Kasumi-1 (cell line): ENCODE measurements at places on chromosomes 1 and 21.

DNA sequence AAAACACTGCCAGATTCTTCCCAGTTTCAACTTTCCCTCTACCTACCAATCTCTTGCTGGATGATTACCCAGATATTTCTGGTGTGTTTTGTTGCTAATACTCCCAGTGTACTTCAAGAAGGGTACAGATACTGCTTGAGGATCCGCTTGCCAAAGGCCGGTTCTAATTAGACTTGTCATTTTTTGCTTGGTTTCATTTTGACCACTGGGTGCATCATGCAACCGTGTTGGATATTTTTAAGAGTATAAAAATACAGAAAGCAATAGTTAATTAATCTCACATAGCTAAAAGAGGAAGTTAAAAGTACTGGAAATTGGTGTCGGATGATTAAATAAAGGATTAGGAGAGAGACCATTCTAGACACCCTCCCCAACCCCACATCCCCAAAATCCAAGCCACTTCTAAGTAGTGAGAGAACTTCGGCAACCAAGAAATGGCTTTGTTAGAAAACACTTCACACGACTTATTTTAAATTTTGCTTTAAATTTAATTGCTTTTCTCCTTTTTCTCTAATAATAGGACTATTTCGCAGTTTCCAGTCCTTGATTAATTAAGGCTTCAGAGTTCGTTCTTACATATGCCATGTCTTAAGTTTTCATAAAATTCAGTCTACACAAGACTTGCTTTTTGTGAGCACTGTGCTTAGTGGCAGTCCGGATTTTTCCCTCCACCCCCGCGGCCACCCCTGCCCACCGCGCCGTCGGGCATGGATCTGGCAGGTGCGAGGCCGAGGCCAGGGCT is 2.5 kb upstream of the CDKN2C start:
- peak; percentile 58 for DNase-seq

DNA sequence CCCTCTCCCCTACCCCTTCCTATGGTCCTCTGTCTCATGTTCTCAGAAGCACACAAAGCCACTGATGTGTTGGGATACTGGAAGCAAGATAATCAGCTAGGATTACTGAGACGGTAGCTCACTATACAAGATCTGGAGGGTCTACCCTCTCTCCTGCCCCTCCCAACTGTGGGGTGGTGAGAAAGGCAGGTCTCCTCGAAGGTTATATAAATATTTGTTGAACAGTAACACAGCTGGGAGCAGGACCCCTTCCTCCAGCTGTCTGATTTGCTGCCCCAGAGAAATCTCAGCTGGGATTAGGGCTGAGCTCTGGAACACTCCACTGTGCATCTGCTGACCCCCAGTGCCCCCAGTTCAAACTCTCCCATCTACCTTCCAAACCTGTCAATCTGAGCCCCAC is 94.2 kb upstream of the IPO9 start:
- no peak for DNase-seq

DNA sequence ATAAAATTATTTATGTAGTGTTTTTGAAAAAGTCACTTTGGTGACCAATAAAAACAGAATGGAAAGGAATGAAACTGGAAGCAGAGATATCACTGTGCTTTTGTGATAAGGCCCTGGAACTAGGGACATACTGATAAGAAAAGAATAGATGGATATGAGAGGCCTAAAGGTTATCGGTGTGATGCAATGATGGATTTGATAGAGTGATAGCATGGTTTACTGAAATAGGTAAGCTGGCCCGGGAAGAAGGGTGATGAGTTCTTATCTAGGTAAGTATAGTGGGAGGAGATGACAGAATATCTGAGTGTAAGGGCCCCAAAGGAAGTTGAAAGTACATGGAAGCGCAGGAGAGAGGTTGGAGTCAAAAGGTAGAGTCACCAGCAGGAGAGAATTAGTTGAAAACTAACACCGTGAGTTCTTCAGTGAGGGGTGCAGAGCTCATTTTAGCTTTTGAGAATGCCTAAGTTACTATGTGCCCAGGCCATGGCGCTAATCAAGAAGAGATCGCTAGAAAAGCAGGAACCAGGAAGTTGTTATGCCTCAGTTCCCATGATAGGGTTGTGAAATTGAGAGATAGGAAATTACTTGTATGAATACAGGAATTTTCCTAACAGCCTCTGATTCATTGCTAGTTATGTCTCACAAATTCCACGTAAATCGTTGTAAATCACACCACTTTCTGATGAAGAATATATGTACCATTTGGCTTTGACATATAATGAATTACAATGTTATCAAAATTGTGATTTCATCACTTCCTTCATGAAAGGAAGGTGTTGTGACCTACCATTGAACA is 115.3 kb downstream of the PLA2G4A start:
- DNase-seq, result no peak

GRCh38 chr1:58709540-58710175 is 9.8 kb upstream of the MYSM1 start:
- DNase-seq, result no peak

DNA sequence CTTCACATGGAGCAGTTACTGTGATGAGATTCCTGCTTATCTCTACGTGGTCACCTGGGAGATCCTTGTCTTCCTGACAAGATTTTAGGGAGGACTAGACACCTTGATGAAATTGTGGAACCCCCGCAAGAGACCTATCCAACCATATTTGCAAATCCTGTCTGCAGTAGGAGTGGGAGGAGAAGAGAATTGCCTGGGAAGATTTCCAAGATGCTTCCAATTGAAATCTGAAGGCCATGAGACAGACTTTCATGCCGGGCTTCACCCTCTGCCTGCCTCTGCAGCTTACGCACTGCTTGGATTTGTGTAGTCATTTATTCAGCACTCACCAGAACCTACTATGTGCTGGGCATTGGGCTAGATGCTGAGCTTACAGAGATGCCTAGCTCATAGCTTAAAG is 106.6 kb downstream of the OMA1 start:
- DNase-seq, result no peak

DNA sequence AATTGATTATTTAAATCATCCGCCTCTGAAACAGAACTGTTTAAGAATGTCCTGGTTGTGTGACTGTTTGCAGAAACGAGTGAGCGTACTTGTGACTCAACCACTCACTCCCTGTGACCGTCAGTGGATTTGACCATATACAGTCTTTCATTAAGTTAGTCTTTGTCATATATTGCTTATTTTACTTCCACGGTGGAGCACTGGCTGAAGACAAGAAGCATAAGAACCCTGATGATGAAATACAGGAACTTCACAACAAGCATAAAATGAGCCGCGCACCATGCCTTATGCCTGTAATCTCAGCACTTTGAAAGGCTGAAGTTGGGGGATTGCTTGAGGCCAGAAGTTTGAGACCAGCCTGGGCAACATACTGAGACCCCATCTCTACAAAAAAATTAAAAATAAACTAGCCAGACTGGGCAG is 194.0 kb downstream of the TOMM20 start:
- DNase-seq, result no peak

DNA sequence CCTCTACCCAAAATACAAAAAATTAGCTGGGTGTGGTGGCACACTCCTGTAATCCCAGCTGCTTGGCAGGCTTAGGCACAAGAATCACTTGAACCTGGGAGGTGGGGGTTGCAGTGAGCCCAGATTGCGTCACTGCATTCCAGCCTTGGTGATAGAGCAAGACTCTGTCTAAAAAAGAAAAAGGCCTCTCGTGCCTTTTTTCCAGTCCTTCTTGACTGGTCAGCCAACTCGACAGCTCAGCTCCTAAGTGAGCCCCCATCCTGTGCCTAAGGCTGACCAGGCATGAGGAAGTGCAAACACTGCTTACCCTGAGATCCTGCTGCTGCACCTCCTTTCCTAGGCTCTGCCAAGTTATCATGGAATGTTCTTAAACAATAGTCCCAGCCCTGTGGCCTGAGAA is 10.1 kb upstream of the PROK1 start:
- no peak for DNase-seq

GRCh38 chr1:243786531-243786930 is 63.5 kb downstream of the AKT3 start:
- DNase-seq, result no peak

GRCh38 chr1:2239013-2239370 is 10.9 kb downstream of the SKI start:
- no peak for DNase-seq

DNA sequence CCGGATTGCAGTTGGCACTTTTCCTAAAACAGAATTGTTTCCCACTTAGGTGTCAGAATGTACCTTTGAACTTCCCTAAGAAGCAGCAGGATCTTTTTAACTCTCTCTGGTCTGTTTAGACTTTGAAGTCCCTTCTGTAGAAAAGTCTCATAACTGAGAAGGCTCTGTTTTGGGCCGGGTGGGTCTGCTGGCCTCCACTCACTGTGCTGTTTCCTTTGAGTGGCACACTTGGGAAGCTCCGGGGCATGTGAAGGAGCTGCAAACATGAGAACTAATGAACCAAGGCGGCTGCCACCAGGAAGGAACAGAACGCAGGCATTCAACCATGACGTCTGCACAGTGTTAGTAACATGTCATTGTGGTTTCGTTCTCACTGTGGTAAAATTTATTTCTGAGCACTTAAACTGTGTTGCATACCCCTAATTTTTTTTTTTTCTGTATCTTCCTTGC is 19.5 kb upstream of the NCMAP start:
- DNase-seq, result no peak

GRCh38 chr1:184820218-184820750 is 65.6 kb upstream of the EDEM3 start:
- no peak for DNase-seq

- no peak for DNase-seq
These were observed 171.7 kb downstream of the KCNJ6 start for GRCh38 chr21:37744551-37744950.

DNA sequence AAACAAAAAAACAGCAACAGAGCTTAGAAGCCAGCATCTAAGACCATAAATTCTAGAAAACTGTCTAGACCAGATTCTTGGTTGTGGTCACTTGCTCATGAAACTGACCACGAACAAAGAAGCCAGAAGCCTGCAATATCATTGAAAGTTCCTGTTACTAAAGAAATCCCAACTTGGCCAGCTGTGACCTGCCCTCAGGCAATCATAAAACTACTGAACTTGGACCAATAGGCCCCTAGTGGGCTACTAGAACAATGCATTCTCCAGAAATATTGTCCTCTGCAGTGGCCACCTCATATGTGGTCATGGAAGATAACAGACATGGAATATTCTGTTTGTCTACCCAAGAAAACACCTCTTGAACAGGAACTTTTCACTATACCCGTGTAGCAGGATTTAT is 87.7 kb downstream of the SPATA17 start:
- peak; percentile 3 for DNase-seq

DNA sequence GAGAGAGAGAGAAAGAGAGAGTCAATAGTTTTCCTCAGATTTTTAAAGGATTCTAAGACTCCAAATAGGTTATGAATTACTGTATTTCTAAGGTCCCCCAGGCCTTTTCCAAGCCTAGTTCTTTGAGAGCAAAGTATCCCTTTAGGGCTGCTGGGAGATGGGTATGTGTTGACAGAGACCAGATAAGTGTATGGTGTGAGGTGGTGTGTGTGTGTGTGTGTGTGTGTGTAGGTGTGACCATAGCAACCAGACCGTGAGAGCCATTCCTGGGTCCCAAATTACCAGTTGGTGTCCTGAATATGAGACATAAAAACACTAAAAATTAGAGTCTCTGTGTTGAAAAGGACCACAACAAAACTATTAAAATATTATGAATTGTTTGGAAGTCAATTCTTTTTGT is 41.7 kb upstream of the DNAJC6 start:
- DNase-seq, result no peak

GRCh38 chr21:45766501-45766900 is 123.0 kb downstream of the PCBP3 start:
- DNase-seq, result no peak

DNA sequence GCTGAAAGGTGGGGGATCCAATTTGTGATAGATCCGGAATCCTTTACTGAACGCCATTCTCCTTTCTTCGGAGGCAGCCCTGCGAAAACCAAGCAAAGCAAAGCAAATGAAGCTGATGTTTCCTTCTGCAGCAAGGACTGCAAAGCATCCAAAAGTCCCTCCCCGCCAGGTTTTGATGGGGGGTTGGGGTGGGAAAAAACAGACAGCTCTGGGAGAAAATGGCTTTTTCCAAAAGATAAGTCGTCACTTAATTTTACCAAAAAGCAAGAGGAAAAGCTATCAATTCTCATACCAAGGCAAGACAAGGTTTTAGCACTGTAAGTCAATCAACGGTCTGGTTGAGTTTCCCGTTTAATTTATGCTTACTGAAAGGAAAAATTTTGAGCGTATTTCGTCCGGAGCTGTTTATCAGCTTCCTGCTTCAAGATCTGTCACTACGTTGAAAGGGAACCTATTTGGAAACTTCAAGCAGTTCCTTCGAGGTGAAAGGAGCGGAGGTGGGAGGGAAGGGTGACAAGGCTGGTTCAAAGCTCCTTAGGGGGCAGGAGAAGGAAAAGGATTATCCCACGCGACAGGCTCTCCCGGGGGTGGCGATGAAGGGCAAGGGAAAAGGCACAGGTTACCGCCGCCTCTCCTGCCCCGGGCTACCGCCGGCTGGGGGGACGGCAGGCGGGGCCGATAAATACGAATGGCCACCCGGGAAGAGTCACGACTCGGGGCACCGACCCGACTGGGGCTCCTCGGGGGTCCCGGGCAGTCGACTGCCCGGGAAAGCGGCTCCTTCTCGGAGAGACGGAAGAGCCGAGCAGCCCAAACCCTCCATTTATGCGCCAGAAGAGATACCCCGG is 750 bp downstream of the SYNJ1 start:
- peak; percentile 52 for DNase-seq

- DNase-seq, result no peak
These were observed 20.4 kb downstream of the PTGFRN start for GRCh38 chr1:116929961-116930592.

GRCh38 chr1:110616587-110616986 is 10.4 kb upstream of the KCNA2 start:
- no peak for DNase-seq

DNA sequence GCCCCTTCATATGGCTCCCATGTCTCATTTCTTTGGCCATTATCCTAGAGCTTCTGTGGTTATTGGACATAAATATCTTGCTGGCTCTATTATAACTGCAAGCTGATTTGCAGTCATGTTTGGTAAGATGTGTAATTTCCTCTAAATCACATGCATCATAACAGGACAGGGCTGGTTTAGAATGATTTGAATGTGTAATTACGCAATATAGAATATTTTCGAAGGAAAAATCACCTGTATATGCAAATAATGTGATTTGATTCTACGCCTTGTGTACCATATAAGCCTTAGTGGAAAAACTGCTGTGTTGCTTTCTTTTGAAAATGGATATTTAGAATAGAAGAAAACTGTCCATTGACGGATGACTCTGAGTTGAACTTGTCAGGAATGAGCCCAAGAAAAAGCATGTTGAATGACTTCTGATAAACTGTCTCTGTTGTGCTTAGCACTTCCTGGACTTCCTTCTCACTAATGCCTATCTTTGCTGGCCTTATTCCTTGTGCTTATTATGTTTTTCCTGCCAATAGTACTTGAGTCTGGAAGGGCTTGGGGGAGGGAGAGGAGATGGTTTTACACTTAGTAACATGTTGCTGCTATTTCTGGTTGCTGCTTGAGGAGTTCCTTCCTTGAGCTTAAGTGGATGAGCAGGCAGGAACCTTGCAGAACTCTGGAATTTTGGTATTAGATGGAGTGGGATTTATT is 6.5 kb downstream of the CACHD1 start:
- DNase-seq, result no peak

GRCh38 chr1:87279536-87279875 is 49.2 kb upstream of the LMO4 start:
- DNase-seq, result no peak

GRCh38 chr1:145688924-145689323 is 18.2 kb downstream of the PDZK1 start:
- no peak for DNase-seq

- DNase-seq, result peak; percentile 85
These were observed 86.8 kb downstream of the LRRC8C start for GRCh38 chr1:89719502-89720306.
